Left renal cortex interstitium (tissue), 4 donors: ENCODE measurements at places on chromosomes 11 and 22.

GRCh38 chr11:69496202-69496557, 14.7 kb downstream of the LINC01488 start:
- DNase-seq, result no peak

DNA sequence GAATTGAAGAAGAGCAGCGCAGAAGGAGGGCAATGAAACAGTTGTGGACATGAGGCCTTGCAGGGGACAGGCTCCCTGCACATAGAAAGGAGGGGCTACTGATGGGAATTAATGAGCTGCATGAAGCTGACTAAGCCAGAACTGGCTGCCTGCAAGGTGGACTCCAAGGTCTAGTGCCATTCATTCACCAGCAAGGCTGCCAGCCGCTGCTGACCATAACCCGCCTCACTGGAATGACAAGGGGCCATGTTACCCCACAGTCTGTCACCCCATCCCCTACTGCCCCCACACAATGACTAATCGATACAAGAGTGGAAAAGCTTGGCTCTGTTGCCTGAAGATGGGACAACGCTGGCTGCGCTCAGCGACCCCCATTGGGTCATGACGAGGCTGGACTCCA, 44.6 kb downstream of the SPATA19 start:
- no peak for DNase-seq

DNA sequence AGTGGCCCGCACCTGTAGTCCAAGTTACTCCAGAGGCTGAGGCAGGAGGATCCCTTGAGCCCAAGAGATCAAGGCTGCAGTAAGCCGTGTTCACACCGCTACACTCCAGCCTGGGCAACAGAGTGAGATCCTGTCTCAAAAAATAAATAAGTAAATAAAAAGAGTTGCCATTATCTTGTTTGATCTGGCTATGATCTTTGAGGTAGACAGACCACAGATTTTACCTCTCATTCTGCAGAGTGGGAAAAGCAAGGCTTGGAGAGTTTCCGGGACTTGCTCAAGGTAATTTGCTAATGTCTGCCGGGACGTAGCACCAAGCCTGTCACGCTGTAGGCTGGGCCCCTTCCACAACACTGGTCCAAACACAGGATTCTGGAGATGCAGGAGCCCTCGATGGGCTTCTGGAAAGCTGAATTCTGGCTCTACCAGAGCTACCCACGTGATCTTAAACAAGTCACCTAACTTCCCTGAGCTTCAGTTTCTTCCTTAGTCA, 6.8 kb downstream of the GRAP2 start:
- DNase-seq, result no peak

GRCh38 chr11:36091256-36091811, 147.5 kb downstream of the LDLRAD3 start:
- DNase-seq, result no peak

DNA sequence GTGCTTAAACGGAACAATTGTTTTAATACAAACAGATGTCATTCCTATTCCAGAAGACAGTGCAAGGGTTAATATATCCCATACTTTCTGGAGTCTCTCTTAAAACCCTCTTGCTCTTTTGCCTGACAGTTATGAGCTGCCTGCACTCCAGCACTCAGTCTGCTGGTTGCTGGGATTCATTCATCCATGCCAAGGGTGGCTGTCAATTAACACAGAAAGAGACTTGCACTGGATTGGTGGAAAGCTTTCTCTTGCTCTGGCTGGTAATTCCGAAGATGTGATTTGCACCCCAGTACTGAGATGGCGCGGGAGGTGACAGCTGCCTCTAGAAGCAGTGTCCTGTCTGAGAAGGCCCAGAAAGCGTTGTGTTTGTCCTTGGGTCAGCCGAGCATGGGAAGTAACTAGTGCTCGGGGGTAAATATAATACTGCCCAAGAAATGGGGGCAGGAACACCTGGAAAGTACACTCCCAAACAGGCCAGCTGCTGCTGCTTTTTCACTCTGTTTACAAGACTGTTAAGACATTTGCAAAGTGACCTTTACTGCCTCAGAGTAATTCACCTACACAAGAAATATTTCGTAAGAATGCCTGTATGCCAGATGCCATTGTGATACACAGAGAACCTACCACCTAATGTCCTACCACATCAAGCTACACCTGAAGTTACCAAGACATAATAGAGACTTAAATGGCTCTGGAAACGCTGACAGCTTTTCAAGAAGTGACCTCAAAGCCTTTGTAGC, 20.5 kb downstream of the SCUBE2 start:
- no peak for DNase-seq

DNA sequence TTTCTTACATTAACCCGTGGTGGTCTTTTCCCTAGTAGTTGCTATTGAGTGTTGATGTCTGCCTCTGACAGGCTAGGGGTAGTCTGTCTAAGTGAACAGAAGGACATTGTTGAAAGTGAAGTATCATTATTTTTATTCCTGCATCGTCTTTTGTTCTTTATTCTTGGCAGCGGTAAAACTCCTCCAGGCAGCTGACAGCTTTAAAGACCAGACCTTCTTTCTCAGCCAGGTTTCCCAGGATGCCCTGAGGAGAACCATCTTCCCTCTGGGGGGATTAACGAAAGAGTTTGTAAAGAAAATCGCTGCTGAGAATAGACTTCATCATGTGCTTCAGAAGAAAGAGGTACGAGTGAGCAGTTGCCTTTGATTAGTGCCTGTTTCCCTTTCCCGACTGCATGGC, 14.6 kb downstream of the TRMU start:
- DNase-seq, result no peak
